Hematopoietic multipotent progenitor cell treated with erythropoietin and hydrocortisone succinate and interleukin-3 and kit ligand, for 4 days (in vitro differentiated cells): ENCODE measurements at places on chromosomes 1 and 21.

- no peak for DNase-seq
Observed at GRCh38 chr1:227032396-227032795, 92.3 kb downstream of the COQ8A start.

DNA sequence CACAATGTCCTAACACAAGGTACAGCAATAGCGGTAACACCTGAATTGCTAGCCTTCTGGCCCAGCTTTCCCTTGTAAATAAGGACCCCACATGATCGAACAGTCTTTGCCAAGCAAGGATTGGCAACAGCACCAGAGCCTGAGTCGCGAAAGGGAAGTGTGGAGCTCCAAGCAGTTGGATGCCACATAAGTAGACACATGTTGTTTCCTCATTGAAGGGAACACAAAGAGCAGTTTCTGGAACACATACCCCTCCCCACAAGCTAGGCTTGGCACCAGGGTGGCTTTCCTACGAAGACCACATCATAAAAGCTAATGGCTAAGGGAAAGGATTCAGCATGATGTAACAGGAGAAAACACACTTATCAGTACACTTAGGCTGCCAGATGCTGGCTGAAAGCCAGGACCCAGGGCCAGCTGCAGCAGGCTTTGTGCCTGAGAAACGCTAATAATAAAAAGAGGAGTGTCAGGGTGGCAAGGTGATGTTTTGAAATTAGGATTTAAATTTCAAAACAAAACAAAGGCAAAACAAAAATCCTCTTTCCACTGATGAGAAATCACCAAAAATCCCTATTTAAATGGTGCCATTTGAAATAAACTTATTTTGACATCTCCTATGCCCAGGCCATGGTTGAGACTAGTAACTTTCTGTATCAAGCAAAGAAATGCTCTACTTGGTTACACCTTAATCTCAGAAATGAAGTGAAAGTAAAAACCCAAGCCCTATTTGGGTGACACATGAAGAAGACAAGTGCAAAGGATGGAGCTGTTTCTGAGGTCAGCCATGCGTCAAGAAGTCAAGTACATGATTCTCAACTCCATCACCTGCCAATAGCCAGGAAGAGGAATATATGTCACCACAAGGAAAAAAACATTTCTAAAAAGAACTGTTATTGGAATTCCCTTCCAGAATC, 11.9 kb upstream of the CPLANE2 start:
- peak; percentile 95 for DNase-seq

DNA sequence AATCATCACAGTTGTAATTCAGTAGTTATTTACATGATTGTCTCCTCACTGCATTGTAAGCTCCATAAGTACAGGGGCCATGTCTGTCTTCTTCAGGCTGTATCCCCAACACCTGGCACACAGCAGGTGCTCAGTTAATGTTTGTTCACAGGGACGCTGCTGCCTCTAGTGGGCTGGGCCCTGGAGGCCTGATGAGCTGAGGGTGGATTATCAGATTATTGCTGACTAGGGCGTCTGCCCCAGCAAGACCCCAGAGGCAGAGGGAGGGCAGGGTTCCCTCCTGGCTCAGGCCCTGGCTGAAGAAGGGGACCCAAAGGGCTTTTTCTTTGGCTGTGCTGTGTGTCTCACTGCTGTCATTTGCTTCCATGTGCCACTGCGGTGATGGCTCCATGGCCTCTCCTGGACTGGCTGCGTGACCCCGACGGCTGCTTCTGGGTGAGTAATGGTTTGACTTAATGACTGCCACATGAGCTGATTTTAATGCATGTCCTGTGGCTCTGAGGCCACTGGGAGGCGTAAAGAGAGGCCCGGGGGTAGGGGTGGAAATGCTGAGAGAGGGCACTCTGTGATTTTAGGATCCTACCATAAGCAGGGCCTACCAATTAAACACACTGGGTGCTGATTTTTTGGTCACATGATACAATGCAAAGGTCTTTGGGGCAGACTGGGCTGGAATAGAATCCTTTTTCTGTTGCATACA, 20.8 kb upstream of the EPB41 start:
- DNase-seq = peak; percentile 59

GRCh38 chr1:175708787-175709186, 34.6 kb downstream of the TNR start:
- peak; percentile 8 for DNase-seq

GRCh38 chr1:221343136-221343535, 398.8 kb downstream of the DUSP10 start:
- DNase-seq = no peak

GRCh38 chr1:236836157-236836556, 41.1 kb downstream of the MTR start:
- peak; percentile 16 for DNase-seq

GRCh38 chr21:36186081-36186480, 29.5 kb downstream of the DOP1B start:
- DNase-seq = no peak

DNA sequence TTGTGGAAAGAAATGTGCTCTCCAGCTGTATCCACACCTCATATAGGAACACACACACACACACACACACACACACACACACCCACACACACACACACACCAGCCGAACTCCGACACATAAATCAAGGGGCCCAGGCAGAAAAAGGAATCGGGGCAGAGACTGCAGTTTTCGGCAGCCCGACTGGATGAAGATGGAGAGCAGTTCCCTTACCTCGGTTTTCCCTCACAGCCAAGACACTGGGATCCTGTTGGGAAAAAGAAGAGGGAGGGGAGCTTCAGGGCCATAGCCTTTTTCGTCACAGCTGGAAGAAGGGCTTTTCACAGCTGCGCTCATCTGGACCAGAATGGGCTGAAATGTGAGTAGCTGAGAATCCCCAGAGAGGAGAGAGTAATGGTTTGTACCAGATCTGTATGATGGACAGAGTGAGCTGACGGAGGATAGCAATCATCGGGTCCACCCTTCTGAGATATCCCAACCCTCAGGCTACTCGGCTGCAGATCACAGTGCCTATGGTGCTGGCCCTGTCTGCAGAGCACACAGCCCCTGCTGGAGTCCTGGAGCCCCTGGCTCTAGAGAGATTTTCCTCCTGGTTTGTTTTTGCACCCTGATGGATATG, 37.7 kb downstream of the PIK3C2B start:
- DNase-seq = no peak
